ENCODE measurements at places on chromosomes 6 and 20.

- DNase-seq: no peak
Observed at GRCh38 chr6:34908194-34908593, 19.1 kb downstream of the ANKS1A start.

DNA sequence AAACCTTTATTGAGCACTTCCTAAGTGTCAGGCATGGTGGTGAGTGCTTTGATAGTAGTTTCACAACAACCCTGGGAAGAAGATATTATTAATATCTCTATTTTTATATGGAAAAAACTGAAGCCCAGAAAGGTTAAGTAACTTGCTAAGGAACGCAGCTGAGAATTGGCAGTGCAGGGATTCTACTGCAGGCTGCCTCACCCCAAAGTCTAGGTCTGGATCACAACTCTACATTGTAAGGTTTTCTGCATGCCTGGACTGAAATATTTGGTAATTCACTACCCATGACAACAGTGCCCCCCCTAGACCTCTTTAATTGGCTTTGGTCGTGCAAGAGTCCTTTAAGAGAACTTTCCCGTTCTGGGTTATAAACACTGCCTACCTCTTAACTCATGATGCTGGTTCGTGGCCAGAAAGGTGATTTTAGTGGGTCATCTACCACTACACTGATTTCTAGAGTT is 67.1 kb upstream of the KCNQ5 start:
- no peak for DNase-seq

DNA sequence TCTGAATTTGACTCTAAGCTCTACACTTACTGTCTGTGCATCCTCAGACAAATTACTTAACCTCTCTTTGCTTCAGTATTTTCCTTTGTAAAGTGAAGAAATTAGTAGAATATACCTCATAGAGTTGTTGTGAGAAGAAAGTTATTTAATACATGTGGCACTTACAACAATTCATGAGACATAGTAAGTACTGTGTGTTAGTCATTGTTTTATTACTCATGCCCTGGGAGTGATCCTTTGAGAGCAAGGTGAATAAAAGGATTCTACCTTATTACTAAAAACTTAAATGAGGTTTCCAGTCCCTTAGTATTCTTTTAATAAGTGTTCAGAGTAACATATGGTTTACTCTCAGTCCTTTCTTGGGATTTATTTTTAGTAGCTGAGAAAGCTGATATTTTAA is 233.6 kb upstream of the MAP3K7 start:
- no peak for DNase-seq

DNA sequence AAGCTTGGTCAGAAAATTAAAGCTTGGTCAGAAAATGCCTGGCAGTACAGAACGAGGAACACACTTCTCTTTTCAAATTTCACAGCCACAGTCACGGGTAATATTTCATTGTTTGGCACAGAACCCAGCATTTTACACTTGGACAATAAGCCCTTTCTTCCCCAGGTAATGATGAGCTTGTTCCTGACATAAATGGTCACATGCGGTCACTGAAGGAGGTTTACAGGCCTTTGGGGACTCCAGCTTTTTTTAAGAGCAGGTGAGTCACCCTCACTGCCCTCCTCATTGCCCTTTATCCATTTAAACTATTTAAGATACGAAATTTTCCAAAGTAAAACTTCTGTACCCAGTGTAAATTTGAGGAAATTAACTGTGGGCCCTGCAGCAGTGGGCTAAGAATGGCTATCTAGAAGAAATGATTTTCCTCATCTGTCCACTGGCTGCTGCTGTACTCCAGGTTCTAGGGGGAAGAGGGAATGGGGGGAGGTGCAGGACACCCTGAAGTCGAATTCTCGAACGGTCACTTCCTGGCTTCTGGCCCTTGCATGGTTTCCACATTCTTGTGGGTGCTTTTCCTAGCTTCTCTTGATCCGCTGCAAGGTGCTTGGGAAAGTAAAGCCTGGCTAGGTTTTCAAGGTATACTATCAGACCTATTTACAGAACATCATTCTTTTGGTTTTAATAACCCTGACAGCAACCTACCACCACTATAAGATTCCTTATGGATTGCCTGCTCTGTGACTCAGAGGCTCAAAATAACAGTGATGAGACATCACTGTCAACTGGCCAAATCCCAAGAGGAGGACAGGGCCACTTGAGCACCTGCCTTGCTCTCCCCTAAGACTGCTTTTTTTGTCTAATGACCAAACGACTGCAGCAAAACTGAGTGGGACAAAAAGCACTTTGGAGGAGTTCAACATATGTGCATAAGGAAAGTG is 75.8 kb downstream of the PREP start:
- no peak for DNase-seq

GRCh38 chr20:55472704-55473103 is 532.6 kb downstream of the CBLN4 start:
- DNase-seq: no peak

GRCh38 chr6:131173680-131174079 is 38.4 kb downstream of the AKAP7 start:
- DNase-seq: no peak

GRCh38 chr6:116568821-116569755 is 2.2 kb upstream of the RWDD1 start:
- DNase-seq: no peak

DNA sequence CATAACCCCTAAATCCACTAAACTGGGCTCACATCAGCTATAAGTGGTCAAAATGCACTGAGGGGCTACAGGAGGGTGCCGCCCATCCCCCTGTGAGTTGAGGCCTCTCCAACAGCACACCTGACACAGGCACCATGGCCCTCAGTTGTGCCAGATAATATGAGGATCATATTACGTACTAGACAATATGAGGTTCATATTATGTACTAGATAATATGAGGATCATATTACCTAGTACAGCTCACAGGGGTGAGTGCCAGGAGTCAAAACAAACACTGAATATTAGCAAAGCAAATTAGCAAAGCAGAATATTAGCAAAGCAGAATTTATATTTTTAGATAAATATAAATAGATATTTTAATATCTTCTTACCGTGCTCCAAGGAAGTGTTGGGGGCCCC is 35.3 kb downstream of the CD24 start:
- no peak for DNase-seq

GRCh38 chr20:51027035-51027795 is 4.3 kb upstream of the KCNG1 start:
- no peak for DNase-seq

DNA sequence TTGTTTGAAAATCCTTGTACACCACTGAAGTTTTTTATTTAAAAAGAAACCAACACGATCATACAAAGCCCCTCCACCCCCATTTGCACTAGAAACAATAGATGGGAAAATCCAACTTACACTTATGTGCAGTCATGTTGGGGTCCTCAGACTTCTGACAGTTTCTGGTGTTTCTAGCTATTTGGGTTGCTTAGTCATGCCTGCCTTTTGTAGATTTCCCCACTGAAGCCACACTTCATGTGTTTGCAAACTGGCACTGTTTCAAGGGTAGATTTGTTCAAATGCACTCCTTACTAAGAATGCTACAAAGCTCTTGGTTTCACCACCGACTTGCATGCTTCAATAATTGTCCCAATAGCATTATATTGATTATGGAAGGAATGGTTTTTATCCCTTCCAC is 1.5 kb downstream of the SH3BGRL2 start:
- DNase-seq: no peak

DNA sequence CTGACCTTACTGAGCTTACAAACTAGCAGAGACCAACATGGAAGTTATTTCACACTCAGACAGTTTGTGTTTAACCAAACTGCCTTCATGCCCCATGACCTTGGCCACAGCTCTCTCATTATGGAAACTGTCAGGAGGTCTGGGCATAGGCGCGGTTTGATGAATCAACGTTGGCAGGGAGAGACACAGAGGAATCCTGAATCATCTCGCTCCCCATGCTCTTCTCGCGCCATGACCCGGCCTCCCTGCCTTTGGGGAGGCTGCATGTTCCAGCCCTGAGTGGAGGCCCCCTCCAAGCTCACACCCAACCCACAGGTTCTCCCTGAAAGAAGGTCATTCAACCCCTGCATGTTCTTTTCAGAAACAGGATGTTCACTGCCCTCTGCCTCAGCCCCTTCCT is 15.9 kb upstream of the GDAP1L1 start:
- no peak for DNase-seq

GRCh38 chr20:15251171-15251570 is 913.8 kb upstream of the FLRT3 start:
- no peak for DNase-seq

DNA sequence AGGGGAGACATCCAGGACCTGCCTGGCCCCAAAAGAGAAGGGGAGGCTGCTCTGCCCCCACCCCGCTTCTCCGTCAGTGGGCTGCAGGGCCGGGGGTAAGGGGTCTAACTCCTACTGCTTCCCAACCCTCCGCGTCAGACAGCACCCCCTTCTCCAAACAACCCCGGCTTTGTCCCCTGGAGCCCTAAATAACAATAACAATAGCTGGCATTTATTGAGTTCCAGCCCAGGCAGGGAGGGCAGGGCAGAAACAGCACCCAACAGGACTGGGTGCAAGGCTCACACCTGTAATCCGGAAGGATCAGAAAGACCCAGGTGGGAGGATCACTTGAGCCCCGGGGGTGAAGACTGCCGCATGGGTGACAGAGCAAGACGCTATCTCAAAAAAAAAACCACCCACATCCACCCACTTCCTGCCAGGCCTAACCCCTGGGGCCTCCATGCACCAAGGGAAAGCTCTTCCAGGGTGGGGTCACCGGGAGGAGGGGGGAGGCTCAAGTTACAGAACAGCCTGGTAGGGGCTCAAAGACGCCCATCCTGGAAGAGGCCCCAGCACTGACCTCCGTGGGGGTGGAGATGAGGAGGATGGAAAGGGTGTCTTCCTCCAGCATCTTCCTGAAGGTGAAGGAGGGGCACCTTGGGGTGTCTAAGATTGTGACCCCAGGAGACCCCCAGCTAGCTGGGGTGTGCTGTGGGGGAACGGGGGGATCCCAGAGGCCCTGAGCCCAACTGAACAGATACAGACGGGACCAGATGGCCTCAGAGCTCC is 1.3 kb upstream of the FNDC11 start:
- peak; percentile 34 for DNase-seq

DNA sequence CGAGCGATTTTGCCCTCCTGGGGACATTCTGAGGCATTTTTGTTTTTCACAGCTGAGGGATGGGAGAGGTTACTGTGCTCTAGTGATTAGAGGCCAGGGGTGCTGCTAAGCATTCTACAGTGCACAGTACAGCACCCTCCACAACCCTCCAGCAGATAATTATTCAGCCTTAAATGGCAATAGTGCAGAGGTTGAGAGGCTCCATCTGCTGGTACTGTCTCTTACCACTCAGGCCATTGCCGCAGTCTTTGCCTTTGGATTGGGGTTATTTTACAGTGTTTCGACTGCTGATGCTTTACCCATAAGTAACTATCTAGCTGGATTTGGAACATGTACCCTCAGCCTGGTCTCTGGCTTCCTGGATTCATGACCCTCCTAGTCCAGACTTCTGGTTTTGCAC is 705.3 kb downstream of the KIF16B start:
- DNase-seq: no peak

DNA sequence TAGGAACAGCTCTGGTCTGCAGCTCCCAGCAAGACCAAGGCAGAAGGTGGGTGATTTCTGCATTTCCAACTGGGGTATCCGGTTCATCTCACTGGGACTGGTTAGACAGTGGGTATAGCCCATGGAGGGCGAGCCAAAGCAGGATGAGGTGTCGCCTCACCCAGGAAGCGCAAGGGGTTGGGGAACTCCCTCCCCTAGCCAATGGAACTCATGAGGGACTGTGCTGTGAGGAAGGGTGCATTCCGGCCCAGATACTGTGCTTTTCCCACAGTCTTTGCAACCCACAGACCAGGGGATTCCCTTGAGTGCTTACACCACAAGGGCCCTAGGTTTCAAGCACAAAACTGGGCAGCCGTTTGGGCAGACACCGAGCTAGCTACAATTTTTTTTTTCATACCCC is 21.8 kb downstream of the HDDC2 start:
- no peak for DNase-seq

GRCh38 chr6:1686117-1687098 is 76.7 kb downstream of the FOXC1 start:
- DNase-seq: no peak

DNA sequence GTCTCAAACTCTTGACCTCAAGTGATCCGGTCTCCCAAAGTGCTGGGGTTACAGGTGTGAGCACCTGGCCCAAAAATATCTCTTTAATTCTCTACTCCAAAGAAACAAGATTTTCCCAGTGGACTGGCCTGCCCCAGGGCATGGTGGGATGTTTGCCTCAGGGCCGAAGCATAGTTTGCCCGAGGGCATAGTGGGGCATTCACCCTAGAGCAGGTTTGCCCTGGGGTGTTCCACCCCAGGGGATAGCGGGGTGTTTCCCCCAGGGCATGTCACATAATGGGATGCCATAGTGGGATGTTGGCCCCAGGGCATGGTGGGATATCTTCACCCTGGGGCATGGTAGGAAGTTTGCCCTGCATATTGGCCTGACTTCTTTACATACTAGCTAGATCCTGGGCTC is 97.2 kb downstream of the VEGFA start:
- no peak for DNase-seq

GRCh38 chr6:64230530-64230929 is 594.9 kb downstream of the PHF3 start:
- no peak for DNase-seq

DNA sequence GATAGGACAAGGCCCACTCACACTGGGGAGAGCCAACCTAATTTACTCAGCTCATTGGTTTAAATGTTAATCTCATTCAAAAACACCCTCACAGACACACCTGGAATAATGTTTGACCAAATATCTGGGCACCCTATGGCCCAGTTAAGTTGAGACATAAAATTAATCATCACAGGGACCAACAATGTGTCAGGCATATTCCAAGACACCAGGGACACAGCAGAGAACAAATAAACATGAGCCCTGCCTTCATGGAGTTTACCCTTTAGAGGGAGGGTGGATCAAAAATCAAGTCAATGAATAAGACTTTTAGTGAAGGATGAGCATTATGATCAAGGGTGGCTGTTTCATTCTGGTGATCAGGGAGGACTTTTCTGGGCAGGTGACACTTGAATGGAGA is 98.7 kb upstream of the CHD6 start:
- DNase-seq: no peak

- no peak for DNase-seq
Observed at GRCh38 chr6:26130581-26131249, 43.5 kb downstream of the HFE start.

DNA sequence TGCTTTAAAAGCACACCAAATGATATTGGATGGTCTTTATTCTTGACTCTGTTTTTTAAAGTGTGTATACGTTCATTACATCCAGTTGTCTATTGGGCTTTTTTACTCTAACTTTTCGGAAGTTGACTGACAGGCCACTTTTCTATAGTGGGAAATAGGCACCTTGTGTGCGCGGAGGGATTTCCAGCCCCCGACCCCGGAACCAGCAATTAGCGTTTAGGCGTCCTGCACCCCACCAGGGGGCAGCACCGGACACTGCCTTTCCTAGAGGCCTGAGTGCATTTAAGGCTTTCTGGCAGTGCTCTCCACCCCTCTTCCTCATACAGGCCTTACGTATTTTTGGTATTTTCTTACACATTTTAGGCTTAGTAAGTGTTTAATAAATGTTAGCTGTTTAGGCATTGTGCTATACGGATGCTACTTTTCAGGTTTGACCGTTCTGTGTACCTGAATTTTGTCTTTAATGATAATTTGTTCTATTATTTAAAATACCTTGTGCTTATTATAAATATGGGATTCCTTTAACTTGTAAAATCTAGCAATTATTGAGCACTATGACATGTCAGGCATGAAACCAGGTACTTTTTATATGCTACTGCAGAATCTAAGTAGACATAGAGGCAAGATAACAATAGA is 231.8 kb downstream of the BCKDHB start:
- peak; percentile 38 for DNase-seq

GRCh38 chr6:48476257-48476656 is 365.3 kb upstream of the PTCHD4 start:
- DNase-seq: no peak

Data from T follicular helper cell (primary cell).